Activated T-cell treated with anti-CD3 and anti-CD28 coated beads, Interleukin-2, amount 50 U/mL, for 4 hours (primary cell): ENCODE measurements at places on chromosomes 6 and 20.
A peak's percentile ranks its signal among the peaks of the same experiment; 100 is the strongest.

DNA sequence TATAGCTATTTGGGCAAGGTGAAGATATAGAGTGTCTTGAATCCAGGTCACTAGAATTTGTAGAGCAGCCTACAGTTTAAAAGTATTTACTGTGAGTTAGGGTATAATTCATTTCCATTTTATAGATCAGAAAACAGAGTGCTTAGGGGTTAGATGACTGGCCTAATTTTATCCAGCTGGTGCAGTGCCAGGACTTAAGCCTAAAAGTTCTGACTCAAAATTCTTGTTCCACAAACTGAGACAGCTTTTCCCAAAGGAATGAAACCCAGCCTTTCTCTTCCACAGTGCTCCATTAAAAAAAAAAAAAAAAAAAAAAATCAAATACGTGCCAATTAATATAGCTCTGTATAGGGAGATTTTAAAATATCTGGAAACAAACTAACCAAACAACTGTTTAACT is 441.0 kb upstream of the MARCKS start:
- DNase-seq, result no peak

GRCh38 chr6:26375270-26375669 is 7.6 kb upstream of the BTN2A2 start:
- DNase-seq, result no peak

- no peak for DNase-seq
Measured at GRCh38 chr20:49516916-49517804, 34.7 kb upstream of the KCNB1 start.

DNA sequence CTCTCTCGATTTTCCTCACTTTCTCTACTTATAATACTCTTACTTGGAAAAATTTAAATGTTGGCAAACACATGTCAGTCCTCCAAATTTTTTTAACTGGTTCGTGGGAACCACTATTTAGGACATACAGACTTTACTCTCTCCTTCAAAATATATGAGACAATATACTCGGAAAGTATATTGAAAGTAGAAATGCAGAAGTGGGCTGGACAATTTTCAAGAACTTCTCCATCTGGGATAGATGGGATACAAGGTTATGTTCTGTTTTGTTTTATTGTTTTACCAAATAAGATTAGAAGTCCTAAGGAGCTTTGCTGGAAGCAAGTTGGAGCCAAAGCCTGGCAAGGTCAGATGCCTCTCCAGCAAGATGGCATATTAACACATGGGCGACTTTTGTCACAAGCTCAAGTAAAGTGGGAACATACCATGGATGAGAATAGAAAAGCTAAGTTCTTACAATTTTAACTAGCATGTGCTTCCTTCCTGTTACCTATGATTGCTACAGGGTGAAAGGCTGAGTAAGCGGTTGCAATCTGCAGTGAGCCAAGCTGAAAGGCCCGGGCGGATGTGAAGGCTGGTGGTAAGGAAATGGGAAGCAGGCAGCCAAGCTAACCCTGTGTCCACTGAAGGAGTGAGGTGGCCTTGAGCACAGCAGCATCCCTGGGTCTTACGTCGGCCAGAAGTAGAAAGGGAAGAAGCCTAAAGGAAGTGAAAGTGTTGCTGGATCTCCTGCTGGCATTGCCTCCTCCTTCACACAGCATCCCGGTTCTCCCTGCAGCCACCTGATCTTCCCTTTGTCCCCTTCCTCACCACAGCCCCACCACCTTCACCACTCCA is 7.1 kb downstream of the MAP3K5 start:
- peak; percentile 19 for DNase-seq

DNA sequence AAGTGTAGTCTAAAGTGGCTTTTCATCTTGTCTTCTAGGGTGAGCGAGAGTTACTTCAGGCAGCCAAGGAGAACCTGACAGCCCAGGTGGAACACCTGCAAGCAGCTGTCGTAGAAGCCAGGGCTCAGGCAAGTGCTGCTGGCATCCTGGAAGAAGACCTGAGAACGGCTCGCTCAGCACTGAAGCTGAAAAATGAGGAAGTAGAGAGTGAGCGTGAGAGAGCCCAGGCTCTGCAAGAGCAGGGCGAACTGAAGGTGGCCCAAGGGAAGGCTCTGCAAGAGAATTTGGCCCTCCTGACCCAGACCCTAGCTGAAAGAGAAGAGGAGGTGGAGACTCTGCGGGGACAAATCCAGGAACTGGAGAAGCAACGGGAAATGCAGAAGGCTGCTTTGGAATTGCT is 27.1 kb downstream of the C20orf173 start:
- DNase-seq, result no peak

- DNase-seq, result no peak
Measured at GRCh38 chr20:37911838-37912281, 8.9 kb downstream of the VSTM2L start.

GRCh38 chr20:63540417-63541186 is 3.4 kb upstream of the PTK6 start:
- no peak for DNase-seq

DNA sequence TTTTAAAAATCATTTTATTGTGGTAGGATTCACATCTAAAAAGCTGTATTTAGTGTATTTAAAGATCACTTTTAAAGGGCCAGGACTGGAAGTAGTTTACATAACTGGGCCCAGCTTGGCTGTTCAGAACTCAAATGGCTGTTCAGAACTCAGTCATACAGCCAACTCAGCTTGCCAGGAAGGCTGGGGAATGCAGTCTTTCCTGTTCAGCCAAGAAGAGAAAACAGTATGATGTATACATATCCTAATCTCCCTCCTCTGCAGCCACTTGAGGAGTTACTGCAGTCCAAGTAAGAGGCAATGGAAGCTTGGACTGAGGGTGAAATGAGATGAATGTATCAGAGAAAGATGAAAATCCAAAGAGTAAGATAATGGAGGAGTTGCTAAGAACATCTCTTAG is 24.6 kb downstream of the DSTN start:
- no peak for DNase-seq

DNA sequence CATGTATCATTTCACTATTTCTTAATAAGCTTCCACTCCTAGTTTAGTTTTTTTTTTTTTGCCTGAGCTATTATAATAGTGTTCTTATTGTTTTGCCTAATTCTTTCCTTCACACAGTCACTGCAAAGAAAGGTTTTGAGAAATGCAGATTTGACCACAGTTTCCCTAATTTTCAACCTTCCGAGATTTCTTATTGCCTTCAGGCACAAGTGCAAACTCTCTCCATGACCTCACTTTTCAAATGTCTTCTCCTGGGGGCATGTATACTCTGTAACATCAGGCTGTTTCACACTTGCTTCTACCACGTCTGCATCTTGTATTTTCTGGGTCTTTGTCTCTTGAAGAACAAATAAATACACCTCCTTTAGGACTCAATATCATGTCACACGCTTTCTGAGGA is 339.0 kb upstream of the CITED2 start:
- no peak for DNase-seq

DNA sequence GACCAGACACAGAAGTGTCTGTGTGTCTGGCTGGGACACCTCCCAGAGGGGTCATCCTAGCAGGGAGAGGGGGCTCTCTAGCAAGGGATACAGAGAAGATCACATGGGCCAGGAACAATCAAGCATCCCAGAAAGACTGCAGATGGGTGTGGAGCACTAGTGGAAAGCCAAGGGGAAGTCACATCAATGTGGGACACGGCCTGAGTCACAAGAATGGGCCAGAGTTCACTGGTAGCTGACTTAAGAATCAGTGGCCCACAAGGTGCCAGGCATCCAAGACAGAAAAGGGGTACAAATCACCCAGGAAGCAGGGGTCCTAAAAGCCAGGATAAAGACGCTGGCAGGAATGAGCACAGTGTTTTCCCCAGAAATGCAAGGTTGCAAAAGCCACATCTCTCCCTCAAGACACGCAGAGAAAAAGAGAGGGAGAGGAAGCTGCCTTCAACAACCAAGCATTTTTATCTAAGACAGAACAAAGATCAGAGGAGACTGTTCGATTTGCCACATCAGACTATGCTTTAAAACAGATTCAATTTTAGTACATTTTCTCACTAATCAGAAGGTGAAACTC is 113.6 kb upstream of the DST start:
- no peak for DNase-seq

- no peak for DNase-seq
Measured at GRCh38 chr20:44450281-44450889, 25.3 kb upstream of the TTPAL start.

- DNase-seq, result no peak
Measured at GRCh38 chr6:143348531-143348930, 102.0 kb downstream of the ADAT2 start.

DNA sequence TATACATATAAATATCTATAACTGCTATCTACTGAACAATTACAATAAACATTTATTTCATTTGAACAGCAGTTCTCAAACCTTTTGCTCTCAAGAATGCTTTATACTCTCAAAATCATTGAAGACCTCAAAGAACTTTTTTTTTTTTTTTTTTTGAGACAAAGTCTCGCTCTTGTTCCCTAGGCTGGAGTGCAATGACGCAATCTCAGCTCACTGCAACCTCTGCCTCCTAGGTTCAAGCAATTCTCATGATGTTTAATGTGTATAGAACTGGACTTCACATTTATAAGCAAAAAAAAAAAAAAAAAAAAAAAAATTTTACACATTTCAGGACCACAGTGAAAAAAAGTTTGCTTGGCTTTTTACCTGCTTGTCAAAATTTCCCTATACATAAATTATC is 11.7 kb downstream of the UBE2V1 start:
- no peak for DNase-seq

DNA sequence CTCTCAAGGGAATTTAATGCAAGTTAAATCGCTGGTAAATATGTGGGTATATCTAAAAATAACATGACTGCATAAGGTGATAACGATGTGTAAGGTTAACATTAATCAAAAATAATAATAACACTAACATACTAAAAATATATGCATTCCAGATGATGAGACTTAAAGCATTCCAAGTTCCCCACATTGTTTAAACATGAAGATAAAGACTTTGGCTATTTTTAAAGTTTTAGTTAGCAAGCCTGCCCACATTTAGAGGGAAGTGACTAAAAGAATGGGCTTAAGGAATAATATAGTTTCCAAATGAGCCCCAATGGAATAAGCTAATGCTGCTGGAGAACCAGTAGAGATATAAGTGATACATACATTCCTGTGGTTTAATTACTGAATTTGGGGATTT is 941.3 kb downstream of the TBC1D32 start:
- no peak for DNase-seq

- DNase-seq, result no peak
Measured at GRCh38 chr6:2381872-2382661, 136.7 kb upstream of the GMDS start.

GRCh38 chr20:35421322-35421721 is 9.5 kb upstream of the UQCC1 start:
- DNase-seq, result no peak
